Skeletal muscle cell (primary cell): ENCODE measurements at places on chromosomes 13 and 19.

DNA sequence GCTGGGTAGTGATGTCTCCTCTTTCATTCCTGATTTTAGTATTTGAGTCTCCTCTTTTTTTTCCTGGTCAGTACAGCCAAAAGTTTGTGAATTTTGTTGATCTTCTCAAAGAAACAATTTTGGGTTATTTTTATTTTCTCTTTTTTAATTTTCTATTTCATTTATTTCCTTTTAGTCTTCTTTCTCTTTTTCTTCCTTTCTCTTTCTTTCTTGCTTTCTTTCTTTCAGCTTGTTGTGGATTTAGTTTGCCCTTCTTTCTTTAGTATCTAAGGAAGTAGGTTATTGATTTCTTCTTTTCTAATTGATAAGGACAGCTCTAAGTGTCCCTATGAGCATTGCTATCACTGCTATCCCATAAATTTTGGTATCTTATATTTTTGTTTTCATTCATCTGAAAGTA is 13.8 kb downstream of the IPO5 start:
- DNase-seq: no peak

DNA sequence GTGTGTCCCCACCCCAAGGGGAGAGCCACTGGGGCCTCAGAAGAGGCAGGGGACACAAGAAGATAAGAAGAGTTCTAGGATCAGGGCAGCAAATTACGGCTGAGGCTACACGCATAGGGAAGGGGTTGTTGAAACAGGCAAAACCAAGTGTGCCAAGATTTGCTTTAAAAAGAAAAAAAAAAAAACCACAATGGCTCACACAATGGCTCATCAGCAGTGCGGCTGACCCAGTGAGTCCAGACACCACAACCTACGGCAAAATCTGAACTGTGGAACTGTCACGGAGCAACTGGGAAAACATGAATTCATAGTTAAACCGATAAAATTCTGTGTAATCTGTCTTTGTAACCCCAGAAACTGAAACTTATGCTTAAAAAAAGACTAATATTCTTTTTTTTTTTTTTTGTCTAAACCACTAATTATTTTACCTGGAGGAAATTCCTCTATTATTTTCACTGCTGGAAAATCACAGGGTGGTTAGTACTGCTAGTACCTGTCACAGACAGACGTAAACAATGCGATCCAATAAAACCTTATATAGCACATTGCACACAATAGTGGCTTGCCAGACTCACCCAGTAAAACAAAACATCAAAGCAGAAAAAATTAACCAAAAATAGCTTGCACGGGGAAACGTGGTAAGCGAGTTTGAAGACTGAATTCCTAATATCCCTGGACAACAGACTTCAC is 325.4 kb upstream of the TSHZ3 start:
- DNase-seq: no peak

- no peak for DNase-seq
Measured at GRCh38 chr13:50611117-50611781, 232.2 kb downstream of the DLEU7 start.

DNA sequence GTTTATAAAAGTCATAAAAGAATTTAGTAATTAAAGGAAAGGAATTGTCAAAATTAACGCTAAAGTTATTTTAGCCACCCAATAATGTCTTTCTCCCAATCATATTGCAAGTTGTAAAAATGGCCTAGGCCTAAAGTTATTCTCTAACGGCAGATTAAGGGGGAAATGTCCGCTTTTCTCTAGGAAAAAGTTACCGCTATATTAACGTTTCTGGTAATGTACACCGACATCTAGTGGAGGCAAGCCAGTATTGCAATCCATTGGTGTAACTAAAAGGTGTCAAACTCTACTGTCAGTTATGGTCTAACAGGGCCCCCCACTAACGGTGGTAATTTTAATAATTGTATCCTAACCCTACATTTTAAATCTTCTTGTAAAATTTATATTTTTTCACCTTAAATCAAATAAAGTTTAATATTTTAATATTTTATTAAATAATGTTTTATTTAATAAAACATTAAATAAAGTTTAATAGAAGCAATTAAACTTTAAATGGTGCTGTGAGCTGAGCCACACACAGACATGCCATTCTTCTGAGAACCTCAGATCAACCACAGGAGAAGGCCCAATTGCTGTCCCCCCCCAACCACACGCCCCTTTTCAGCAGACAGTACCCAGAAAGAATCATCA is 35.9 kb upstream of the ZSCAN5A start:
- DNase-seq: no peak

- no peak for DNase-seq
Measured at GRCh38 chr13:102907016-102907756, 61.4 kb downstream of the ERCC5 start.

GRCh38 chr19:33520844-33521479 is 629 bp downstream of the PEPD start:
- no peak for DNase-seq

DNA sequence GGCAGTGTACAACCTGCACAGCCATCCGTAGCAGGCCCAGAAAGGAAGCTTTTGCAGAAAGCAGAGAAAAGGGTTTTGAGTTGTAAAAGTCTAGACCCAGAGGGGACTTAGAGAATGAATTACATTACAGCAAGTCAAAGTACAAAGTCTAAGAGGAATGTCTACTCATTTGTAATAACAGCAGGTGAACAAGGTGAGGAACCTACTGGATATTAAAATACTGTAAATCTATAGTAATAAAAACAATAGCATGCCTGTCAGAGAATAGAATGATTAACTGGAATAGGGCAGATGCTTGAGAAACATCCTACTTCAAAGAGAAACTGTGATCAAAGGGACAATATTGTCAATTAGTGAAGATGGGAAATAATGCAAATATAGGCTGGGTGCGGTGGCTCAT is 18.3 kb upstream of the ZNF414 start:
- no peak for DNase-seq

DNA sequence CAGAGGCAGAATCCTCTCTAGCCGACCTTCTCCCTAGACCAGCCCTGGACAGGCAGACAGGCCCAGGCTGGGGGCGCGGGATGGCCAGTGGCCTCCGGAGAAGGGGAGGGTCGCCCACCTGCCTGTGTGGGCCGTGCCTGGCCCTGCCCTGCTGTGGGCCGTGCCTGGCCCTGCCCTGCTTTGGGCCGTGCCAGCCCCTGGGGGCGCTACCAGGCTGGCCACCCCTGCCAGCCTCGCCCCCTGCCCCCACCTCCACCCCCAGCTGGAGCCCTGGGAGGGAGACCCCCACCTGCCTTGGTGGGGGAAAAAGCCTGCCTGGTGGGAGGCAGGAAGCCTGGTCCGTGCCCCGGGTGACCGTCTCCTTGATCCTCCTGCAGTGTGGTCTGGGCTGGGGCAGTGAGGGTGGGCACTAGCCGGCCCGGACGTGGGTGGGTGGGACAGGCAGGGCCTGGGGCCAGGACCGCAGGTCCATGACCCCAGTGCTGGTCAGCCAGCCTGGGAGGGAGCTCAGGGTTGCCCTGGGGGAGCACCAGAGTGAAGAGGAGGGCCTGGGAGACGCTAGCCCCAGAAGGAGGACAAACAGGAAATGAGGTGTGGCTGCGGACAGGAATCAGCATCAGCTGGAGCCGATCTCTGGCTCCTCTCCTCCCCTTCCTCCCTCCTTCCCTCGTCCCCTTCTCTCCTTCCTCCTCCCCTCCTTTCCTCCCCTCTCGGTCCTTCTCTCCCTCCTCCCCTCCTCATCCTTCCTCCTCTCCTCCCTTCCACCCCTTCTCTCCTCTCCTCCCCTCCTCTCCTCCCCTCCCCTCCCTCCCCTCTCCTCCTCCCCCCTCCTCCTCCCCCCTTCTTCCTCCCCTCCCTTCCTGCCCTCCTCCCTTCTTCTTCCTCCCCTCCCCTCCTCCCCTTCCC is 5.1 kb upstream of the MKNK2 start:
- no peak for DNase-seq

- DNase-seq: no peak
Measured at GRCh38 chr13:75319254-75319653, 162.7 kb downstream of the TBC1D4 start.
